Esophagus squamous epithelium (tissue), 5 donors: ENCODE measurements at places on chromosomes 5 and 9.

DNA sequence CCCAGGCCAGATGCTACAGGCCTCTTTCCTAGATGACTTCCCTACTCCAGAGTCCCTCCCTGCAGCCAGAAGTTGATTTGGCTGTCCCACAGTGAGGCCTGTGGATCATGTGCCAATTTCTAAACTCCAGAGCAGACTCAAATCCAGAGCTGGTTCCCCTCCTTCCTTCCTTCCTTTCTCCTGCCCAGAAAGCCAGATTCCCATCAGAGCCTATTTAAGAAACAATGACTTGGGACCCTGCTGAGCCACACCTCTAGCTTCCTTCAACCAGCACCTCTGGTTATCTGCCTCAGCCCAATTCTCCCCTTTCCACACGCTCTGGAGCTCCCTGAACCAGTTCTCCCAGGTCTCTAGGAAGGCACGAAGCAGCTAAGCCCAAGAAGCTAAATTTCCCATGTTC, 7.2 kb downstream of the FAM219A start:
- no peak for DNase-seq

GRCh38 chr5:43606351-43606750, 3.4 kb downstream of the NNT start:
- no peak for DNase-seq

GRCh38 chr5:179802207-179802883, 4.3 kb downstream of the MGAT4B start:
- DNase-seq, result no peak

GRCh38 chr5:130138406-130139045, 234.3 kb downstream of the CHSY3 start:
- DNase-seq, result no peak

- no peak for DNase-seq
These were observed 5.8 kb downstream of the PAEP start for GRCh38 chr9:135567311-135567710.

- DNase-seq, result no peak
These were observed 41.3 kb downstream of the JADE2 start for GRCh38 chr5:134566741-134567221.

DNA sequence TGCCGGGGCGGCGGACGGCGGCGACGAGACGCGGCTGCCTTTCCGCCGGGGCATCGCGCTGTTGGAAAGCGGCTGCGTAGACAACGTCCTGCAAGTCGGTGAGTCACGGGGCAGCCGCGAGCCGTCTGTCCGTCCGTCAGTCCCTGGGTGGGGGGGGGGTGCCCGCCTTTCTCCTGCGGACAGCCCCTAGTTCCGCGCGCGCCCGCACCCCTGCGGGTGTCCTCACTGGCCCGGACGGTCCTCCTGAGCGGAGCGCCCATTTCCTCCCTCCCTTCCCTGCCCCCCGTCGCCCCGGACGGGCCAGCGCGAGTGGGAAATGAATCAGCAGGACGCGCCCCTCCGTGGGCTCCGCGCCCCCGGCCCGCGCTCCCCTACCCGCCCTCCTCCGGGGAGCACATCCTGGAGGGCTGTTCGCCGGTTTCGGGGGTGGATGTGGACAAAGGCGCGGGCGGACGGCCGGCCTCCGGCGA, 828 bp downstream of the ZSWIM6 start:
- peak; percentile 18 for DNase-seq

- DNase-seq, result no peak
These were observed 45.6 kb downstream of the TLE4 start for GRCh38 chr9:79617395-79617794.

- DNase-seq, result no peak
These were observed 217.2 kb upstream of the HAPLN1 start for GRCh38 chr5:83937837-83938236.

DNA sequence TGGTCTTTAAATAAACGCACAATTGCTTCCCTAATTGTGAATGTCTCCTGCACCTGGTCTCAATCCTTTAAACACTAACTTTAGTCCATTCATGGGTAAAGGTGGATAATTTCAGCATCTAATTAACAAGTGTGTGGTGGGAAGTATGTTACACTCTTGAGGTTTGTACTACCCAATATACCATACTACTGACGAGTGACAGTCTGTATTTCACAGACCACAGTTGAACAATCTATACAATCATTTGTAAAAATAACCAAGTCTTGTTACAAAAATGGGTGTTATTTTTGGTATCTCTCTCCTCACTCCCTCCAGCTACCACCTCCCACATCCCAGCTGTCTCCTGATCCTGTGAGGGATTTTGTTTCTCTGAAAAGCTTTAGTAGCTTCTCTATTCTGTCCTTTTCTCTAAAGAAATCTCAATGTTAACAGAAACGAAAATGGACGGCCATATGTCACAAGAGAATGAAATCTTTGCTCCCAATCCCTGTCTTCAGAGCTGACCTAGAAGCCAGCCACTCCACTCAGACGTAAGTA, 62.3 kb upstream of the ZNF366 start:
- no peak for DNase-seq

DNA sequence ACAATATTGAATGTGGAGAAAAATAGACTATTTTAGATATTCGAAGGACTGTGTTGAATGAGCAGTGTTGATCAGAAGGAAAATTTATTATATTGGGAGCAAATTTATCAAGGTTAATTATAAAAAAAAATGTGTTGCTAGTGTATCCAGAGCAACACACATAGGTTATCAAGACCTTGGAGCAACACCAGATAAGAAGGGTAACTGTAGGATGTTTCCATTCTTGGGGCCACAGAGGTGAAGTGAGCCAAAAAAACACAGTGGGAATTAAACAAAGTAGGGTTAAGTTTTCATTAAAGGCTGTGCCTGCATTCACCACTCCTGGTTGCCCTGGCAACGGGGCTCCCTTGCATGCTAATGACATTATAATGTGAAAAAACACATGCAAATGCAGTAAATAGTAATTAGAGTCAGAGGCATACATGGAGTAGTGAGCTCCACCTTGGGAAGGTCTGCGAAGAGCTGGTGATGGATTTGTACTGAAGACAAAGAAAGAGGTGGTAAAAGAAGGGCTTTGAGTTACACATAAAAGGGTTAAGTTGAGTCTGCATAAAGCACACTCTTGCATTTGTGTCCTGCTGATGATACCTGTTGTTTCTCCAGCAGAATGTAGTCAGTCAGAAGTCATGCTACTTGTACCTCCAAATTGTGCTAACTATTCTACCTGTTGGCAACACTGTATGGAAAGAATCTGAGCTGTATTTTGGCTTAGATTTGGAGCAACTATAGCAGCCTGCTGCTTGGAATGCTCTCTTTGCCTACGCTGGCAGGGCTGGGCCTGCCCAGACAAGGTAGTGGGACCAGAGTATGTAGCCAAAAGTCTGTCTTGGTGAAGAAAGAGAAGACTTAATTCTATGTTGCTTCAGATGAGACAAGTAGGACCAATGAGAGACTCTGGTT, 59.6 kb downstream of the ATG10 start:
- no peak for DNase-seq

DNA sequence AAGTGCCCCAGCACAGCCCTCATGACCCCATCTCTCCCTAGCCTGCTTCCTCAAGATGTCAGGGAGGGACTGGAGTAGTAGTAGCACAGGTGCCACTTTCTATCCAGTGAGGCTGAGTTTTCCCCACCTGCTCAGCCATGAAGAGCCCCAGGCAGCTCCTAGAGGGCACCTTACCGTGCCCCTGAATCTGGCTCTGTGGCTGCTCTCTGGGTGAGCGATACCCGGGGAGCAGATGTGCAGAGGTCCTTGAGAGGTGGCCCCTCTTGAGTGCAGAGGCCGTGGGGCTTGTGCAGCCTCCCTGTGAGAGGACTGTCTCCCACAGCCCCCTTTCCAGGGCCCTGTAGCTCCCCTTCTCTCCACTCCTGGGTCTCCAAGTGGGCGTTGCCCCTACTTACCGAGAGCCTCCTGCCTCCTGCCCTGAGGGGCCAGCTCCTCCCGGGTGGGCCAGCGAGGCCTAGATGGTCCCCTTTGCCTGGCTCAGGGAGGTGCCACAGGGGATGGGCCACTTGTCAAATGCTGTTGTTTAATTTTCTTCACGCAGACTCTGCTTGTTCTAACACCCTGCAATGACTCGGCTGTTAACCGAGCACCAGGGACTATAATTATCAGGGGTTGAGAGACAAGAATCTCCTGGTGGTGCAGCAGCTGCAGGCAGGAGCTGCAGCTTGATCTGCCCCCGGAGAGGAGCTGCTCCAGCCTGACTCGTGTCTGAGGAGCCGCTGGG, 29.6 kb upstream of the PITX1 start:
- no peak for DNase-seq

GRCh38 chr9:134055981-134056461, 11.8 kb downstream of the BRD3 start:
- DNase-seq, result no peak

DNA sequence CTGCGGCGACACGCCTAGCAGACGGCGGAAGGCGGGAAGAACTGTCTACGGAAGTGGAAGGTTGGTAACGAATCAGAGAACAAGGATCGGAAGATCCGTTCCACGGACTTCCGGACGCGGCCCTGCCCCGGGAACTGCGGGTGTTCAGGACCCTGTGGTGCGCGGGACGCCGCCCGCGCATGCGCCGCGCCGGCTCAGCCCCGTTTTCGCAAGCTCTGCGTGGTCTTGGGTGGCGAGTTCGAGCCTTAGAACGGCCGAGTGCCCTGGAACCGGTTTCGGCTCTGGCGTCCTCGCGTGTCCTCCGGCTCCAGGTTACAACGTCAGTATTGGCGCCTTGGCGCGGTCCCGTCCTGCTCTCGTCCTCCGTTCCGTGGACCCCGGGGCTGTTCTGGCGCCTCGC, 515 bp upstream of the RNU6ATAC start:
- DNase-seq, result no peak

DNA sequence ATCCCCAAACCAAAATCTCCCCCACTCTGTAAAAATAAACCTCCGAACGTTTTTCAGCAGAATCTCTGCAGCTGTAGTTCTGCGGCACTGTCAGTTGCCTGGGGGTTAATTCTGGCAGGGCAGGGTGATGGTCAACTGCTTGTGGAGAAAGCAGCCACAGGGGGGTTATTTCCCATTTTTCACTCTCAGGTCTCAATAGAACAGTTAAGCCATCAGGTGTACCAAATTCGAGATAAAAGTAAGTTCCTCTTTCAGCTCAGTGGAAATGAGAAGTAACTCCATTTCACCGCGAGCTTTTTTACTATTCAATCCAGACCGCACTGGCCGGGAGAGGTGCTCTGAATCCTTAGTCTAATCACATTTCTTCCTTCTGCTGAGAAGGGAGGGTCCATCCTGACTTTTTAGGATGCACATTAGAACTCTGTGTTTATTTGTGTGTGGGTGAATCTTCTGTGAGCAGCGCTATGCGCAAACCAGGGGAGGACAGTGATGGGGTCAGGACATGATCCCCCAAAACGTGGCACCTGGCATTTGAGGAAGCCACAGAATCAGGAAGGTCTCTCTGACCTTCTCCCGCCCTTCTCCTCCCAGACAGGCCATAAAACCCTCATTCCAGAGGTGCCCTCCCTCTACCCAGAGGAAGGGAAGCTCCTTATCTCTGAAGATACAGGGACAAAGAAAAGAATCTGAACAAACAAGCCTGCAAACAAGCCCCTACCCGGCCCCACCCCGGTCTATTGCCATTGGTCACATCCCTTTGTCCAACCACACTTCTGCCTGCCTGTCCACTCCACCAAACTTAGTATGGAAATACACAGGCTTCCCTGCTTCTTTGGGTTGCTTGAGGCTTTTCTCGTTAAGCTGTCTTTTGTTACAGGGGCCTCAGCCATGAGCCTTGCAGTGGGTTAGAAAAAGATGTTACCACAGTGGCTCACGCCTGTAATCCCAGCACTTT, 229.0 kb downstream of the ROR2 start:
- no peak for DNase-seq

DNA sequence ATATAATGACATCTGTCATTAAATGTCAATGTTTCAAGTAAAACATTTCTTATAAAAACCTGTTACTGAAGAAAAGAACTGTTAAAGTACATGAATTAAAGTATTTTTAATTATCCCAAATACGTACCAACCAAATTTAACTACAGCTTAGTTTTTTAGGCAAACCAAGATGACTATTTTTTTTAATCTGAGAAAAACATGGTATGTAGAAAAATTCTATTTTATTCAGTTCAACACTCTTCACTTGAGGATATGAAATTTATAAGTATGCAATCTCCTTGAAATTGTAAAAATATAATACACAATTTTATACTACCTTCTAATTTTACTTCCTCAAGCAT, 75.3 kb upstream of the IFNE start:
- DNase-seq, result no peak

DNA sequence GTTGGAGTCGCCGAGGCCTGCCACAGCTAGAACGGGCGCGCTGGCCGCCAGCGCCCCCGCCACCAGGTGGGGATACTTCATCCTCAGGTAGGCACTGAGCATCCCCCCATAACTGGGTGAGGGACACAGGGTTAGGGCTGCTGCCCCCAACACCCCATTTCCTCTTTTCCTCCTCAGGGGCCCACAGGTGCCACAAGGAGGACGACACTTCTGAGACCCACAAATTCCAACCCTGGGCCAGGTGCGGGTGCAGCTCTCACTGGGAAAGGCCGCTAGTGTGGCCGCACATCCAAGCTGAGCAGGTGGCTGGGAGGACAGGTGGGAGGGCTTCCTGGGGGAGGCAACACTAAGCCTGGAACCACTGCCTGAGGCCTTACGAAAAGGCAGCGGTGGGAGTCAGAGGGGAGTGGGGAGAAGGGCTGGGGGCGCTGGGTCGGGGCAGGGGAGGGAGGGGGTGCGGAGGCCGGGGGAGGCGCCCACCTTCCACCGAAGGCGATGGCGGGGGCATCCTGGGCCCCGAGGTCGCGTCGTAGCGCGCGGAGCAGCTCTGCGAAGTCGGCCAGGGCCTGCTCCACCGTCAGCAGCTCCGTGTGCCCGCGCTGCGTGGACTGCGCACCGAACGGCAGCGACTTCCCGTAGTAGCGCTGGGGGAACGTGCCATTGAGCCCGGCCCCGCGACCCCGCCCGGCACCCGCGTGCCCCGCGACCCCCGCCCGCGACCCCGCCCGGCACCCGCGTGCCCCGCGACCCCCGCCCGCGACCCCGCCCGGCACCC, 961 bp downstream of the DPP7 start:
- DNase-seq, result no peak

GRCh38 chr9:105510024-105510423, 47.9 kb upstream of the FKTN start:
- DNase-seq, result no peak

- DNase-seq, result no peak
These were observed 929.7 kb upstream of the SEMA6A start for GRCh38 chr5:117504305-117504704.

DNA sequence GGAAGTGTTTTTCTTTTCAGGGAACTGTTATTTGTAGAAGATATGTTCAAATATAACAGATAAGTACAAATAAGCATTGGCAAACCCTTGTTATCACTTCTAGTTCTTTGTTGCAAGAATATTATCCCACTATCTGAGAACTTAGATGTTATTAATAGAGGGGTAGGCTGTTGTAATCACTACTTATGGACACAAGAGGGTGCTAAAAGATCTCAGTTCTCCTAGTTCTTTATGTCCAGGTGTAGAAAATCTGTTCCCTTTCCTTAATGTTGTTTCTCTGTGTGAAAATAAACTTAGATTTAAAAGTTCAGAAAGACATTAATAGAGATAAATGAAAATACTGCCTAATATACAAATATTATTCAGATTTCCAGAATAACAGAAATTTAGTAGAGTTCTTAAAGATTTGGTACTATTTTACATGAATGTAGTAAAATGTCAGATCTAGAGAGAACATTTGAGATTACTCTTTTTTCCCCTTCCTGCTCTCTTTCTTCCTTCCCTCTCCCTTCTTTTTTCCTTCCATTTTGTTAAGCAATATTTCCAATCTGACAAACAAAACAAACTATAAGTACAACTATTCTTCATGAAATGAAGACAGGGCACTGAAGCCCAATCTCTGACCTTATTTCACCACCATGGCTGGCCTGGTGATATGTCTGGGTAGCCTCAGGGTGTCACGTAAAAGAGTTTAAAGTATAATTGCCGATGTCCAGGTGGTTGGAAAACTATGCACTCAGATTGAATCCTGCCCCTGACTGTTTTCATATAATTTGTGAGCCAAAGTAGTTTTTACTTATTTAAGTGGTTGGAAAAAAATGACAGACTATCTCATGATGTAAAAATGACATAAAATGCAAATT, 43.6 kb upstream of the C5orf46 start:
- DNase-seq, result no peak
